ENCODE measurements at places on chromosomes 13 and 19.

- peak; percentile 21 for DNase-seq
- H3K4me3 ChIP-seq: peak overlapping the region; percentile 91
- peaks cover 4% of the 10 kb centered on the region for H3K4me1 ChIP-seq
- H3K36me3 ChIP-seq: no peaks in the 10 kb centered on the region
- H3K27me3 ChIP-seq: no peaks in the 10 kb centered on the region
Observed at GRCh38 chr19:53365899-53366493, 491 bp downstream of the ZNF525 start.

- DNase-seq: no peak
- no peak overlapping the region for H3K4me3 ChIP-seq
- no peak overlapping the region for H3K27ac ChIP-seq
- H3K36me3 ChIP-seq: no peaks in the 10 kb centered on the region
- H3K4me1 ChIP-seq: no peaks in the 10 kb centered on the region
Observed at GRCh38 chr19:42495663-42496062, 32.6 kb downstream of the CEACAM1 start.

DNA sequence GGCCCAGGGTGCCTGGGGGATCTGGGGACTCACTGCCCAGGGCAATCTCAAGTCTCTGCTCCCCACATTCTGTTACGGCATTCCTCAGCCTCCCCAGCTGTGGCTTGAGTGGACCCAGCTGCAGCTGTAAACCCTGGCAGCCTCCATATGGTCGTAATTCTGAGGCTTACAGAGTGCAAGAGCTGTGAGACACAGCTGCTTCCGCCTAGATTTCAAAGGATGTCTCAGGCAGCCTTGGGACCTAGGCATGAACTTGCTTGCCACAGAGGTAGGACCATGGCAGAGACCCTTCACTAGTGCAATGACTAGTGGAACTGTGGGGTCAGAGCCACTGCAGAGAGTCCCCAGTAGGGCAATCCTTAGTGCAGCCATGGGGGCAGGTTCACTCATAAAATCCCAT, 297.5 kb downstream of the ENOX1 start:
- DNase-seq: no peak
- no peak overlapping the region for H3K4me3 ChIP-seq
- H3K27me3 ChIP-seq: no peaks in the 10 kb centered on the region
- no peaks in the 10 kb centered on the region for H3K4me1 ChIP-seq

DNA sequence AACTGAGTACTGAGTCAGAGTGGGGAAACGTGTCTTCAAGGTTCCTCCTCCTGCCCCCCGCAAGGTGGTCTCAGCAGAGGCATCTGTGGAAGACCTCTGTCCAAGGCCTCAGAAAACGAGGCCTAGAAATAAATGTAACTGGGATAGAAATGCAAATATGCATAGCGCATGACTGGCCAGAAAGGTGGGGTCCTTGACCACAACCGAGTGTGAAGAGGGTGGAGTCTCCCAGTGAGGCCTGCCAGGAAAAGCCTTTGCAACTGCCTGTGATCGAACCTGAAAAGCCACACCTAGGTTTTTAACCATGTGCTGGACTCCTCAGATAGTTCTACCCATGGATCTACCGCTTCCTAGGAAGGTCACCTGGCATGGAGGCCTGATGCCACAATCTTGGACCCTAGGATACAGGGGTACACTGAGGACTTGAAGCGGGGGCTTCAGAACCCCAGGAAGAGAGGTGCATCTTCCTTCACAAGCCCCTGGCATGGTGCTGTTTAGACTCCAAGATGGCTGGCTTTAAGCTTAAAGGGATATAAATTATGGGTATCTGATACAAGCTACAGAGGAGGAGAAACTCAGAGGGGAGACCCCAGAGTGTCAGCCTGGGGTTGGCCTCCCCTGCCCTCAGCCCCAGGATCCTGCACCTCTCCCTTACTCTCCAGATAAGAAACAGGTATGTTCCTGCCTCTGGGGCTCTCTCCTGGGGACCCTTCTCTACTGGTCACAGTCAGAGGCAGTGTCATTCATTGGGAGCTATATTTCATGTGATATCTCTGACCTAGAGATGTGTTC, 18.3 kb upstream of the SIGLEC6 start:
- H3K36me3 ChIP-seq: no peaks in the 10 kb centered on the region
- H3K27me3 ChIP-seq: no peaks in the 10 kb centered on the region
- H3K27ac ChIP-seq: peak overlapping the region; percentile 96
- no peak for DNase-seq
- no peak overlapping the region for H3K4me3 ChIP-seq

GRCh38 chr13:35851356-35851755, 279.8 kb downstream of the DCLK1 start:
- H3K27ac ChIP-seq: no peak overlapping the region
- DNase-seq: no peak
- H3K4me3 ChIP-seq: no peak overlapping the region
- no peaks in the 10 kb centered on the region for H3K27me3 ChIP-seq
- no peaks in the 10 kb centered on the region for H3K36me3 ChIP-seq

- no peak for DNase-seq
- H3K4me1 ChIP-seq: peaks cover 14% of the 10 kb centered on the region
- H3K4me3 ChIP-seq: no peak overlapping the region
- no peaks in the 10 kb centered on the region for H3K27me3 ChIP-seq
Observed at GRCh38 chr19:55304279-55304978, 20.6 kb downstream of the BRSK1 start.

GRCh38 chr19:19581391-19581790, 37.1 kb downstream of the PBX4 start:
- H3K27ac ChIP-seq: no peak overlapping the region
- no peaks in the 10 kb centered on the region for H3K36me3 ChIP-seq
- no peak overlapping the region for H3K4me3 ChIP-seq
- peaks cover 8% of the 10 kb centered on the region for H3K4me1 ChIP-seq
- no peaks in the 10 kb centered on the region for H3K27me3 ChIP-seq

DNA sequence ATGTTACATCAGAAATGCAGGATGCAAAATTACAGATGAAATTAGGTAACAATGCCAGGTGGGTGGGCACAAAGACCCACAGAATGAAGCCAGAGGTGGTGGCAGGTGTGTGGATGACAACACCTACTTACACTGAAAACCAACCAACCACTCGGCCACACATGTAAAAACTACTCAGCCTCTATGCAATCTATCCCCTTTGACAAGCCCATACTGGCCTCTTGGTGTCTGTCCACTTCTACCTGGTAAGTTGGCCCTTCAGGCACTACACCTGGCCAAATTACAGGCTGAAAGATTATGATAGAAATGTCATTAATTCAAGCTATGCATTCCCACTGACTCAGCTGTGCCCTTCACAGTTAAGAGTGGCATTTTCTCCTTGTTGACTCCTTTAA, 50.0 kb downstream of the BRD4 start:
- H3K4me1 ChIP-seq: peaks cover 84% of the 10 kb centered on the region
- no peaks in the 10 kb centered on the region for H3K36me3 ChIP-seq
- H3K4me3 ChIP-seq: no peak overlapping the region
- H3K27me3 ChIP-seq: no peaks in the 10 kb centered on the region
- DNase-seq: no peak
- no peak overlapping the region for H3K27ac ChIP-seq

DNA sequence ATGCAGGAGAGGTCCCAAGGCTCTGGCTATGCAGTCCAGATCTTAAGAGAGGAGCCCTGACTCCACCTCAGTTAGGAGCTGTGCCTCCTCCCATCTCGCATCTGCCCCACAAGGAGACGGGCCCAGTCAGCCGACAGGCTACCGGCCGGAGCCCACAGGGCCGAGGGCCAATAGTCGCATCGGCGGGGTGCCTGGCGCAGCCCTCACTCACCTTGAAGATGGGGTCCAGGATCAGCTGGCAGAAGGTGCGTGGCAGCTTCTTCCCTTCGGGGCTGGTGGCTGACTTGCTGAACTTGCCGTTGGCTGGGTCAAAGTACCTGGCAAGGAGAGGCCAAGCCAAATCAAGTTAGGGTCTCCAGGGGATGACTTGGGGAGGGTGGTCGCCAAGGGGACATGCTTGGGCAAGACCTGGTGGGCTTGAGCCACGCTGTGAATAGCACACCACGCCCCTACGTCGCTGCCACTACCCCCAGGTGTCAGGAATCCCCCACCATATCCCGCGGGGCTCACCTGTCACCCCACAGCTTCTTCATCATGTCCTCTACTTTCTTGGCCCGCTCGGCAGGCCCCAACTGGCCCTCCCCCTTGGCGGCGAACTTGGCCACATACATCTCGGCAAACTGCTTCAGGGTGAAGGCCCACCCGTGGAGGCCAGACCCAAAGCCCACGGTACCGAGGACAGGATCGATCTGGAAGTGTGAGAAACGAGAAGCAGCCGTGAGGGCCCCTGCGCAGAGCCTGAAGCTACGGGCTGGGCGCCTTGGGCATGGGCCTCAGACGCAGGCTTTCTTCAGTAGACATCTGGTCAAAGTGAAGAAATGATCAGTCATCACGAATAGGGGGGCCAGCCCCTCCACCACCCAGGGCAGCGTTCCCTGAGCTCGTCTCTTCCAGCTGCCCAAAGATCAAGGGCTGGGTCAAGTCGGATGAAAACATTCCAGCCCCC, 3.3 kb downstream of the EEF2 start:
- H3K27ac ChIP-seq: no peak overlapping the region
- no peak overlapping the region for H3K4me3 ChIP-seq
- no peak for DNase-seq
- peaks cover 69% of the 10 kb centered on the region for H3K36me3 ChIP-seq

DNA sequence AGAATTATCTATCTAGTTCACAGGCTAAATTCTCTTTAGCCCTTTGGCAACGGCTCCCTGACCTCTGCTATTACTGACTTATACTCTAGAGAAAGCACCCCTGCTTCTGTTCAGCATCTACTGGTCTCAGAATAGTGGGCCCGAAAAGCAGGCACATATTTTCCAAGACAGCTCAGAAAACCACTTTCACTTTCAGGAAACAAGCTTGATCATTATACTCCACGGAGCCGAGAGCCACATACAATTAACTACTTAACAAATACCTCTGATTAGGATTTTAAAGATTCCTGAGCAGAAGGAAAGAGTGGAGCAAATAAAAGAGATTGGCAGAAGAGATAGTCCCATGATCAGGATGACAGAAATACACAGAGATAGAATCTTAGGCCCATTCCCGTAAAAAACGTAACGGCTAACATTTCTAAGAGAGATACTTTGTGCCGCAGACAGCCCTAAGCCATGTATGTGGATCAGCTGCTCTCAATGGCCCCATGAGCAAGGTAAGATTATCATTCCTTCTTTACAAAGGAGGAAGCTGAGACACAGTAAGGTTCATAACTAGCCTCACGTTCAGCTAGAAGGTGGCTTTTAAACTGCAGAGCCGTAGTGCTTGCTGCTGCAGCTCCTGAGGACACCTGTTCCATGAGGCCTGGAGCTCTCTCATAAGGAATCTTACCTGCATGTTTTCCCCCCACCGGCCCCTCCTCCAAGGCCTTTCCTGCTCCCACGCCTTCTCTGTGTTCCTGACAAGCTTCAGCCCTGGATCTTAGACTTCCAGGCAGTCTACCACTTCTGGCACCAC, 227.2 kb downstream of the FOXO1 start:
- no peak overlapping the region for H3K27ac ChIP-seq
- H3K36me3 ChIP-seq: no peaks in the 10 kb centered on the region
- H3K4me3 ChIP-seq: peak overlapping the region; percentile 15
- DNase-seq: no peak
- no peaks in the 10 kb centered on the region for H3K27me3 ChIP-seq

DNA sequence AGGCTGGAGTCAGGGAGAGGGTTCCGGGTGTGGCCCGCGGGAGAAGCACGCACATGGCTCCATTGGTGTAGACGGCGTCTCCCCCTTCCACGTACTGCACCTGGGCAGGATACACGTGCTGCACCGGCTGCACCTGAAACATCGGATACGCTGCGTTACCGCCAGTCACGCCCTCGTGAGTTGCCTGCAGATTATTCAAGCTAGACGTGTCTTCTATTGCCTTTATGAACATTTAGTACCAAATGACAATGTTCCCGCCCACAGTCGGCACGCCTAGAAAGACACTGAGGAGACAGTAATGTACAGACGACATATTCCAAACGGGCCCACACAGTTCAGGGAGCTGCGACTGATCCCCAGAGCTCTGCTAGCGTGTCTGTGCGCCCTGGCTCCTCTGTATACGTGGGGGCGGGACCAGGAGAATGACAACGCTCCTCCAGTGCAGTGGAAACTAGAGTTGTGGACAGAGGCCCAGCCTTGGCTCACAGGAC, 64.1 kb upstream of the RANBP3 start:
- DNase-seq: no peak
- no peak overlapping the region for H3K4me3 ChIP-seq
- H3K27ac ChIP-seq: no peak overlapping the region

- H3K36me3 ChIP-seq: no peaks in the 10 kb centered on the region
- no peak overlapping the region for H3K27ac ChIP-seq
- no peak for DNase-seq
- H3K4me1 ChIP-seq: no peaks in the 10 kb centered on the region
- H3K4me3 ChIP-seq: no peak overlapping the region
Observed at GRCh38 chr13:64488731-64489130, 2741.4 kb downstream of the PCDH9 start.

DNA sequence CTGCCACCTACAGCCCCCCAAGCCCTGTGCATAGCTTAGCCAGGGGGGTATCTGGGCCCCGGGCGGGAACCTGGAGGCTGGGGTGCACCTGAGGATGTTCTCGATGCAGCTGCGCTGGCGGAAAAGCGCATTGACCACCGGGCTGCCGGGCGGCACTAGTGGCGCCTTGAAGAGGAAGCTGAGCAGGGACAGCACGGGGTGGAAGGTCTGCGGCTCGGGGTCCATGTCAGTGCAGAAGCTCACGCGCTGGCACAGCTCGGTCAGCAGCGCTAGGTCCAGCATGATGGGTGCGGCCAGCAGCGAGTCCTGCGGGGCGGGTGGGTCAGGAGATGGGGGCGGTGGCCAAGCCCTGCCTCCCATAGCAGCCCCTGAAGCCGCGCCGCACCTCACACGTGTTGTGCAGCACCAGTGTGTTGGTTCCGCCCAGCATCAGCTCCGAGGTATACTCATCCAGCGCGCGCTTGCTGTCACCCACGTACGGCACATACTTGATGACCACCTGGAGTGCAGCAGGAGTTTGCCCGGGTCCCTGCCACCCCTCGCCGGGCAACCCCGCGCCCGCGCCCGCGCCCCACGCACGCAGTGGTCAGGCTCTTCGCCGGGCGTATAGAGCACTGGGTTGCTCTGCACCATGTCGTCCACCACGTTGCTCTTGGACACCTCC, 2.6 kb downstream of the ISYNA1 start:
- H3K27ac ChIP-seq: no peak overlapping the region
- no peak for DNase-seq
- peaks cover 21% of the 10 kb centered on the region for H3K4me1 ChIP-seq
- H3K4me3 ChIP-seq: no peak overlapping the region
- no peaks in the 10 kb centered on the region for H3K27me3 ChIP-seq

- DNase-seq: no peak
- no peak overlapping the region for H3K27ac ChIP-seq
- H3K4me3 ChIP-seq: no peak overlapping the region
- no peaks in the 10 kb centered on the region for H3K36me3 ChIP-seq
- H3K27me3 ChIP-seq: no peaks in the 10 kb centered on the region
Observed at GRCh38 chr19:13002166-13002898, 7.1 kb downstream of the NFIX start.

GRCh38 chr13:99421271-99421670, 80.0 kb upstream of the TM9SF2 start:
- DNase-seq: no peak
- no peaks in the 10 kb centered on the region for H3K36me3 ChIP-seq
- H3K4me3 ChIP-seq: no peak overlapping the region
- H3K4me1 ChIP-seq: peaks cover 89% of the 10 kb centered on the region
